ENCODE measurements at places on chromosomes 1 and 21. TPM values are rescaled to one million over a fixed set of nuclear protein-coding genes. Genes with fewer than 3 reads are reported as not detected.
A peak's percentile ranks its signal among the peaks of the same experiment; 100 is the strongest.

ERG gene
- total RNA-seq: 3.9 TPM

TTC34 gene
- total RNA-seq: 0.09 TPM

CELA3A gene
- total RNA-seq: 0.19 TPM

EFNA4 gene
- total RNA-seq: 4.9 TPM

REN gene
- 0.66 TPM for total RNA-seq

EIF4G3 gene
- total RNA-seq: 17.0 TPM

GNG4 gene
- 3.1 TPM for total RNA-seq

LRRN2 gene
- total RNA-seq: 0.66 TPM

FAM163A gene
- total RNA-seq: 10.4 TPM

HRNR gene
- total RNA-seq: under 0.01 TPM

LRRC71 gene
- total RNA-seq: not detected

TACSTD2 gene
- total RNA-seq: 2.9 TPM

ETS2 gene
- total RNA-seq: 15.0 TPM

NPL gene
- total RNA-seq: 10.9 TPM

HEYL gene
- 0.42 TPM for total RNA-seq

OR2L5 gene
- 0.05 TPM for total RNA-seq

CACNA1S gene
- 0.09 TPM for total RNA-seq

DNA sequence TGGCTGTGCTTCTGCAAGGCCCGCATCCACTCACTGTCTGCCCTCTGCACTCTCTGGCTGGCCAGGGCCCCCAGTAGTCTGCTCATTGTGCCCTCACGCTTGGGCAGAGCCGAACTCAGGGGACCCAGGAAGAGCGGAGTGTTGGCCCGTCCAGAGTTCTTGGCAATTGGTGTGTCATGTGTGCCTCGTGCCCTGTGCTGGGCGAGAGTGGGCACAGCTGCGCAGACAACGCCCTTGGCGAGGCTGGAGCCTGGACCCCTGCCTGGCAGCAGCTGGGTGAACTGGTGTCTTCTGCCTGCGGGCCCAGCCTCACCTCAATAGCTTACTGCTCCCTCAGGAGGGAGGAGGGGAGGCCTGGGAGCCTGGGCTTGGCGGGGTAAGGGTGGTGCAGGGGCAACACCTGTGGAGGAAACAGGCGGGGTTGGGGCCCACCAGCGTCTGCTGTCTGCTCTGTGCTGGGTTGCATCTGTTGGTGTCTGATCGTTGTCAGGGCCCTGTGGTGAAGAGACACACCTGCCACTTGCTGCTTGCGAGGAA lies 2.1 kb downstream of the GUK1 start:
- DNase-seq: peak; percentile 87

- no peak for DNase-seq
Observed at GRCh38 chr1:192709544-192709943, 73.6 kb downstream of the RGS13 start.

DNA sequence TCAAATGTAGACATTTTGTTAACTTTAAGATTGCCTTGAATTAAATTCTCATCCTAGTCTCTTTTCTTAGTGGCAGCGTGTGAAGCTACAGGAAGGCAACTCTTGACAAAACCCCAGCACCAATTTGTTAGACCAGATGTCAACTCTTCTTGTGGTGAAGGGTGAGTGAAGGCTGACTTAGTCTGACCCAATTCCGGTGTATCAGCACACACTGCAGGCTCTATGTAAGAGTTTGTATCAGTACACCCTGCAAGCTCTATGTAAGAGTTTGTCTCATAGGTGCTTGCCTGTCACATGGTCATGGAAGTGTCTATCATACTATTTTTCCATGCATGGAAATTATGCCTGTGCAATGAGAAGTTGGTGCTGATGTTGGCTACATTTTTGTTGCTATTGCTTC lies 16.8 kb downstream of the CR2 start:
- no peak for DNase-seq

GRCh38 chr1:201214461-201214860 lies 23.8 kb downstream of the IGFN1 start:
- no peak for DNase-seq

DNA sequence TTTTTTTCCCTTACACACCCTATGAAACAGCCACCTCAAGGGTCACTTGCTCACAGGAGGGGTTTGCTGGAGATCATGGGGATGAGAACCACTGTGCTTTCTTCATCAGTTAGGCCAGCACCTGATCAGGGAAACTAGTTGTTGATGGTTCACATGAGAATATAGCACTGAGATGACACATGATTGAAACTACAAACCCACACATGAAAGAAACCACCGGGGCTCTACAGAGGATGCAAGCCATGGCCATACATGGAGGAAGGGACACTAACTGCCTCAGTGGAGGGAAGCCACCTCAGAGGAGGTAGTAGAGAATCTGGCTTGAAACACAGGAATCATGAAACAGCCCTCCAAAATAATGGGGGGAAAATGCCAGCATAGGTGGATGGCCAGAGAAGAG lies 63.2 kb downstream of the PRKAB2 start:
- no peak for DNase-seq

GRCh38 chr21:45330075-45330781 lies 42.5 kb upstream of the POFUT2 start:
- DNase-seq: no peak

- DNase-seq: no peak
Observed at GRCh38 chr21:45467221-45467779, 62.3 kb downstream of the COL18A1 start.

GRCh38 chr1:114499478-114499877 lies 11.5 kb downstream of the TRIM33 start:
- DNase-seq: no peak

DNA sequence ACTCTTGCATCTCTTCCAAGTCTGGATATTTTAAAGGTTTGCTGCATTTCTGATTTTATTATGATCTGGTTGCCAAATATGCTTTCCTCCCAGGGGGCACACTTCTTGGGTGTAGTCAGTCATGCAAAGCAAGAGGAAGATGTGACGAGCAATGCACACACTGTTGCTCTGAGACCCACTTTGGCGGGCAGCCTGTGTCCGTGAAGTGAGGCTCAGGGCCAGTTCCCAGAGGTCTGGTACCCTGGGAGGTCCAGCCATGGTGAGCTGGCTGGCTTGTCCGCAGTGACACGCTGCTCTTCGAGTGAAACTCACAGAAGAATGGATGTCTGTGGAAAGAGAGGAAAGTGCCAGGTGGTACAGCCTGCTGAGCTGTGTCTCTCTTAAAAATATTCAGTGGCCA lies 52.8 kb upstream of the EDN2 start:
- DNase-seq: no peak

DNA sequence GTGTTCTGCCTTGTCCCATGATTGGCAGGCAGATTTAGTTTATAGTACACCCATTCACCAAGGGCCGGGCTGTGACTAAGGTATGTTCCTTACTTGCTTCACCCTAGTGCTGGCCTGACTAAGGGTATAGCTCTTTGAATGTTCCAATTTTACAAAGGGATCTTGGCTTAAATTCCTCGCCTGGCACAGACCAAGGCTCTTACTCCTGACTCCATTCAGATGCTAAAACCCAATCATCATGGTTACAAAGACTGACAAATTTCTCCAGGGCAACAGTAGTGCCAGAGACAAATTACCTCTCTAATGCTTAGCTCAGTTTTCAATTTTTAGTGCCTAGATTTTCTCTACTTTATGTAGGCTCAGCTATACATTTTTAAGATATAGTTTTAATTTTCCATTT lies 11.5 kb upstream of the C1orf53 start:
- no peak for DNase-seq

- DNase-seq: no peak
Observed at GRCh38 chr21:25175938-25176337, 431.3 kb downstream of the MRPL39 start.

GRCh38 chr1:46479744-46480350 lies 9.8 kb upstream of the DMBX1 start:
- DNase-seq: no peak

GRCh38 chr1:29909962-29910361 lies 673.6 kb downstream of the PTPRU start:
- no peak for DNase-seq

- no peak for DNase-seq
Observed at GRCh38 chr1:19164274-19165015, 45.6 kb downstream of the UBR4 start.

- DNase-seq: no peak
Observed at GRCh38 chr1:246254854-246255253, 252.2 kb downstream of the SMYD3 start.

- no peak for DNase-seq
Observed at GRCh38 chr1:30668024-30668423, 55.4 kb downstream of the MATN1 start.

- peak; percentile 88 for DNase-seq
Observed at GRCh38 chr21:35400233-35400939, 351.3 kb upstream of the RUNX1 start.

DNA sequence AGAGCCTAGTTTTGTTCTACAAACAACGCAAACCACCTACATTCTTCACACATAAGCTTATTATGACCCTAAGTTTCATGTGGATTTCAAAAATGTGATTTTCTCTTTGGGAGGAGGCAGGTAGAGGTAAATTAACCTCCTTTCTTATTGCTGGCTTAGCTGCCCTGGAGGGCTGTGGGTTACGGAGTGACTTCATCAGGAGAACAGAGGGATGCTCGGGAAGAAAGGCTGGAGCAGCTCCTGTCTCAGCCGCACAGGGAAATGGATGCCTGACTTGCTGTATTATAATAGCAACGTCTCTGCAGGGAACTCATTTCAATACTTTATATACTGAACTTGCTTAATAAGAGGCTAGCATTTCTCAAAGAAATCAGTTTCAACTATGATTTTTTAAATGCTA lies 14.1 kb upstream of the CREG1 start:
- DNase-seq: no peak
